ENCODE measurements at places on chromosomes 7 and 10.
A peak's percentile ranks its signal among the peaks of the same experiment; 100 is the strongest.

DNA sequence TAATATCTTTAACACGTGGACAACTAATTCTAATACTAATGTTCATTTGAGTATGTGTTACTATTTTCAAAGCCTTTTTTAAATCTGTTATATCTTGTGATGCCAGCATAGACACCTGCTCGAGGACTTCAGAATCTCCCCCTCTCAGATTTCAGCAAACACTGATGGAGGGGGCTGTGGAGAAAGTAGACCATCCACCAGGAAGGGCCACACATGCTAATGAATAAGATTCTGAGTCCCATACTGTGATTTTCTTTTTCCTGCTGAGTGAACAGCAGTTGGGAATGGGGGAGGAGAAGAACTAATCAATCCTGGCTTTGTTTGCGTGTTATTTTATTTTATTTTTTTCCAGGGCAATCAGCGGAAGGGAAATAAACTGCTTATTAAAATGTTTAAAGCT, 157.9 kb upstream of the CSTF2T start:
- no peak for DNase-seq

GRCh38 chr10:8800426-8800825, 745.9 kb downstream of the GATA3 start:
- DNase-seq, result no peak

DNA sequence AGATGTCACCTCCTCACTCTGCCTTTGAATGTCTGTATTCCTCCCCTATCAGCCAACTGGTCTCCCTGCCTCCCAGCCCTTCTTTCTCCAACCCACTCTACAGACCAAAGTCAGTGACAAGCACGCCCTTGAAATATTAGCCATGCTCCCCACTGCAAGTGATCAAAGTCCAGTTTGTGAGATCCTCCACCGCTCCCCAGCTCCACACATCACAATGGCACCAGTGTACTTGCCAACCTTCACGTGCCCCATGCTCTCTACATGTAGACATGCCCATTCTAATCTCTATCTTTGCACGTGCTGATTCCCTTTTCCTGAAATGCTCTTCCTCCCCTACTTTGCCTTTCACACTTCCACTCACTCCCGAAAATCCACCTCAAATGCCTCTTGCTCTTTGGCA, 150.9 kb downstream of the GRID1 start:
- DNase-seq, result no peak

GRCh38 chr10:94279835-94280709, 82.7 kb downstream of the NOC3L start:
- no peak for DNase-seq

GRCh38 chr10:82318534-82318933, 443.5 kb downstream of the NRG3 start:
- DNase-seq, result no peak

- no peak for DNase-seq
Measured at GRCh38 chr7:51158742-51159445, 157.7 kb downstream of the COBL start.

DNA sequence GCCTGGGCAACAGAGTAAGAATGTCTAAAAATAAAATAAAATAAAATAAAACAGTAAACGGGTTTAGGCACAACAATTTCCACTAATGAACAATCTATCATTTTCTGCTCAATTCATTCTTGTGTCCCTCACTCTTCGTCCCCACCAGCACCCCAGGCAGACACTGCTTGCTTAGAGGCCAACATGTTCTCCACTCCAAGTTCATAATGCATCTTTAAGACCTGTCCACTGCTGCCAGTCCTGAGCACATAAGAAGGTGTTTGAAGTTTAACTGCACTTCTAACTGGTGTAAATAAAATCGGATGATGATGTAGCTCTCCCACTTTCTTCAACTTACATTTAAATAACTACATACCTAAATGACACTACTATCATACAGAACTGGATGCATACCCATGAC, 13.2 kb downstream of the PDLIM1 start:
- DNase-seq, result no peak

DNA sequence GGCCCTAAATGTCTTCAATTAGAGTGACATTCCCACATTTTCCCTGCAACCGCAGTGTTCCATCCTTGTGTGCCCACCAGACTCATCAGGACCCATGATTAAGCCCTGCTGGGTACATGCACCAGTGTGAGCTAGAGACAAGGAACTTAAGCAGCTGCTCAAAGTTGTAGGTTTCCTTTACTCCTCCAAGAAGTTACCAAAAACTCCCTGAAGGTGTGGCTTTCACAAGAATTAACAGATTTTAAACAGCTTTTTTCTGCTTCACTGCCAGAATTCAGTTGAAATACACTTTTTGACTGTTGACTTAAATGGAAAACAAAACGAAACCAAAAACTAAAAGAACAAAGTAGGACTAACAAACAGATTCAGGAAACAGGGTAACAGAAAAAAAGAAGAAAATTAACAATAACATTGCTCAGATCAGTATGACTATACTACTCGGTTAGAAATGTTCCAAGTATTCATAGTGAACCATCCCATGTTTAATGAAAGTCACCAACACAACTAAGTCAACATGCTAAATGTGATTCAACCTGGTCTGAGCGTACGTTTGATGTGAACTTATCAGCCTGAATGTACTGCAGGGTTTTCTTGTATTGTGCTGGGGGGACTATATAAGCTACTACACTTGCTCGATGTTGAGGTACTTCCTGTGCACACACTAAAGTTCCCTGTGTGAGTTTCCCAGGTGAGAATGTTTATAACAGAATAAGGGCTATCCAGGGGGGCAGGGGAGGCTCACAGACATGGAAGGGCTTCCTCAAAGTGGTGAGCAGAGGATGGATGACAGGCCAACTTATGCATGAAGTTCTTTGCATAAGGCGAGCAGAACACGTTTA, 22.2 kb downstream of the SLC37A3 start:
- DNase-seq, result no peak

GRCh38 chr7:78852951-78853350, 600.5 kb downstream of the MAGI2 start:
- DNase-seq, result no peak

DNA sequence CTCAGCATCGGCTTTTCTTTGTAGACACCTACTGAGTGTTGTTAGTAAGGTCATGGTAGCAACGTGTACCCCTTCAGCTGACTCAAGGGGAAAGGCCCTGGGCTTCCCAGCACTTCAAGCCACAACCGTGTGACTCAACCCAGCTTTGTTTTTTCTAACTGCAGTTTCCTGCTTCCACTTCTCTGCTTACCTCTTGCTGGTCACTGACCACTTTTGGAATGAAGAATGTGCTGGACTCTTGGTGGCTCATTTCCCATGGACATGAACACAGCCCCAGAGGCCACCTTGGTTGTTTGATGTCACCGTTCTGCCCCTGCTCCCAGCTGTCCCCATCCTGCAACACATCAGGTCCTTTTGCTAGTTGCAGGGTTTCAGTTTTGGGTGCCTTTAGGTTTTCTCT, 69.5 kb upstream of the ZNF438 start:
- no peak for DNase-seq

DNA sequence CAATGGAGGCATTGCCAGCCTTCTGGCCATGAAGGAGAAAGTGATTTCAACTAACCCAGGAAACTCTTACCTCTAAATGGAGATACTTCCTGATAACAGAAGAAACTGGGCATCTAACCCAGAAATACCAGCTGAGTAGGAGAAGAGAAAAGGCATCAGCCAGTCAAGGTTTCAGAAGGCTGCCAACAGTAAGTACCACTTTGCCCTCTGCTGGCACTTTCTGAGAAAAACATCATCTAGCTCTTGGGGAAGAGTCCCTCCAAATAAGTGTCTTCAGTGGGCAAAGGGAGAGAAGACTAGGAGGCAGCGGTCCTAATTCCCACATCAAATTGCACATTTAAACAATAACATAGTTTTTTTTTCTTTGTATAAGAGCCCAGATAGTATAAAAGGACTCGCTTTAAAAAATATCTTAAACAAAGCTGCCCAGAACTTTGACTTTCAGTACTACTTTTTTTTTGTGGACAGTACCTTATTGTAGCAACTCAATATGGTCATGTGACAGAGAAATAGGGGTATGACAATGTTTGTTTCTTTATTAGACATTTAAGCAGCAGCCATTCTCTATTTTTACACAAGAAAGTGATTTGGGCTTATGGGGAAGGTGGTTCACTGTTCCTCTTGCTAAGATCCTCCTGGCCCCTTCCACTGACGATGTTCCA, 157.3 kb downstream of the CTTNBP2 start:
- DNase-seq, result peak; percentile 65

- no peak for DNase-seq
Measured at GRCh38 chr10:119211176-119211575, 3.8 kb downstream of the GRK5 start.

- DNase-seq, result no peak
Measured at GRCh38 chr7:37249240-37249639, 199.4 kb downstream of the ELMO1 start.

- no peak for DNase-seq
Measured at GRCh38 chr7:143938379-143939243, 3.6 kb downstream of the OR2F2 start.

DNA sequence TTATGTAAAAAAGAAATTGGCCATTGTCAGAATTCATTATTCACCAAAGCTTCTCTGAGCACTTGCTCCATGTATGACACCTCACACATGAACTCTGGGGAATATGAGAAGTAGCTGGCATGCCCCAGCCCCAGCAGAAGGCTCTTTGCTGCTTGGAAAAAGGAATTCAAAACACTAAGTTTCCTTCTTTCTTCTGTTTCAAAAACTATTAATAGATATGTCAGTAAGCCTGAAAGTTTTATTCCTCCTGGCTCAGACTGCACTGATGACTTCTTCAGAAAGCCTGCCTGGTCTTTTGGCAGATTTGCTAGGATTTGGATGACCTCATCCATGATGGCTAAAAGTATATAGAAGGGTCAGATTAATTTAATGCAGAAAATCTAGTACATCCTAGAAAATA, 511.0 kb downstream of the GFRA1 start:
- no peak for DNase-seq

DNA sequence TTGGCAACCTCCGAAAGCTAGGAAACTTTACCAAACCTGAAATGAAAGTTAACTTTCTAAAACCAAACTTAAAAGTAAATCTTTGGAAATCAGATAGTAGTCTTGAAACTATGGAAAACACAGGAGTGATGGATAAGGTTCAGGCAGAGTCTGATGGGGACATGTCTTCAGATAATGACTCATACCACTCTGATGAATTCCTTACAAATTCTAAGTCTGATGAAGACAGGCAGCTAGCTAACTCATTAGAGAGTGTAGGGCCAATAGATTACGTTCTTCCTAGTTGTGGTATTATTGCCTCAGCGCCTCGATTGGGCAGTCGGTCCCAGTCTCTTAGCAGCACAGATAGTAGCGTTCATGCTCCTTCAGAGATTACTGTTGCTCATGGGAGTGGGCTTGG, 45.9 kb downstream of the MCMBP start:
- DNase-seq, result no peak

DNA sequence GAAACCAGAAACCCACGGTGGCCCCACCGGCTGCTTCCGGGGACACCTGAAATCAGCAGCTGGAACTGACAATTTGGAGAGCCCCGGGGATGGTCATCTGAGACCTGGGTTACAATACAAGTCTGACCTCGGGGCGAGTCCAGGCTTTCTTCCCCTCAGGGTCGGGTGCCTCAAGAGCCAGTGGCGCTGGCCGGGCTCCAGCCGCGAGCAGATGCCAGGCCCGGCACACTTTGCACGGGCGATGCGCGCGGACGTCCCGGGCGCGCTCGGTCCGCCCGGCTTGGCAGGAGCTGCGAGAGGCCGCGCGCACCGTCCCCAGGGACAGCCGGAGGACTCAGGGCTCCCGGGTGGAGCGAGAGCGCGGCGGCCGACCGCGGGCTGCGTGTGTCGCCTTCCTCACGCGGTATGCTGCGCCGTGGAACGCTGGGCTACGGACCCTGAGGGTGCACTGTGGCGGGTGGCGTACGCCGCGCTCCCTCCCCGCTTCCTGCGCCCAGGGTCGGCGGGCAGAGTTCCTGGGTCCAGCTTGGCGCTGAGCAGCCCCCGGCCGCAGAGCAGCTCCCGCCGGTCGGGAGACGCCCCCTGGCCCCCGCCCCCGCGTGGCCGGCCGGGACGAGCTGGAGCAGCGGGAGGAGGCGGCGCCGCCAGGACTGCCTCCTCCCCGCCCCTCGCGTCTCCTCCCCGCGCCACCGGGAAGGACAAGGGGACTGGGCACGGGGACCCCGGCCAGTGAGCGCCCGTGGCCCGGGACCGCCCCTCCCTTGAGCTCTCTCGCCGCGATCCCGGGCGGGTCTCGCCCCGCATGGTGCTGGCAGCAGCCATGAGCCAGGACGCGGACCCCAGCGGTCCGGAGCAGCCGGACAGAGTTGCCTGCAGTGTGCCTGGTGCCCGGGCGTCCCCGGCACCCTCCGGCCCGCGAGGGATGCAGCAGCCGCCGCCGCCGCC, at the start of gene RBM20:
Gene RBM20, plus strand, starts transcription at position 684 of the 945 bp plus-strand sequence. Its CDS starts 119 bp downstream, at position 803.
- no peak for DNase-seq

GRCh38 chr10:91551856-91552255, 81.0 kb downstream of the PPP1R3C start:
- DNase-seq, result no peak

DNA sequence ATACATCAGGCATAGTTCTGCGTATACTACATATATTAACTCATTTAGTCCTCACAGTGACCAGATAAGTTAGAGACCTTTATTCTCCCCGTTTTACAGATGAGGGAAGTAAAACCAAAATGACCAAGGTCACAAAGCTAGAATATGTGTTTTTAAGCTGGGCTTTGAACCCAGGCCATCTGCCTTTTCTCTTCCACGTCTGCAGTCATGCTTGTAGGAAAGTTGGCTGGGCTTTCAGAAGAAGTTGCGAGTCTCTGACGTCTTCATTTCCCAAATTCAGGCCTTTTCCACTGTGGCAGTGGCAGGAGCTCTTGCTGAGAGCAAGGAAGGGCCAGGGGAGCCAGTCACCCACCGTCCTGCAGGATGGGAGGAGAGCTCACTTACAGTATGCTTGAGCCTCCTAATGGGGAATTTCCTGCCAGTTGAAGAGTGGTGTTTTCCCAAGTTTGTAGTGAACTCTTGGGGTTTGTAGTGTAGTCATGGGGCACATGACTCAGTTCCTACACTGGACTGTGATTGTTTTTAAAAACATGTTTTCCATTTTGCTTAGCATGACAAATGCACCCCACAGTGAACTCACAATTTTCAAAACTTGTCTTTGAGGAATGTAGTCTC, 34.2 kb downstream of the CYP17A1 start:
- no peak for DNase-seq

- no peak for DNase-seq
Measured at GRCh38 chr7:20442951-20443350, 112.3 kb downstream of the ITGB8 start.

GRCh38 chr7:13067036-13067435, 379.6 kb downstream of the ARL4A start:
- no peak for DNase-seq

- DNase-seq, result no peak
Measured at GRCh38 chr10:91520661-91521060, 110.5 kb downstream of the HECTD2 start.

- no peak for DNase-seq
Measured at GRCh38 chr10:72729528-72729927, 37.6 kb downstream of the MCU start.

- no peak for DNase-seq
Measured at GRCh38 chr10:113294868-113295267, 258.0 kb upstream of the HABP2 start.

GRCh38 chr10:95739056-95739455, 16.9 kb upstream of the ENTPD1 start:
- no peak for DNase-seq

- no peak for DNase-seq
Measured at GRCh38 chr7:101861218-101861775, 43.9 kb downstream of the CUX1 start.
